ENCODE measurements at places on chromosomes 3 and 15. TPM values are rescaled to one million over a fixed set of nuclear protein-coding genes. Genes with fewer than 3 reads are reported as not detected.

Gene ERICH6
- total RNA-seq, result not detected

Gene TSPAN3
- total RNA-seq, result 126 TPM

Gene ELP6
- total RNA-seq, result 23.0 TPM

Gene CPB1
- not detected for total RNA-seq

Gene METTL6
- total RNA-seq, result 10.8 TPM

Gene CTXN2
- total RNA-seq, result not detected

Gene ST8SIA2
- total RNA-seq, result not detected

Gene RHOV
- total RNA-seq, result not detected

Gene PRTG
- 1.4 TPM for total RNA-seq

Gene CLRN1
- not detected for total RNA-seq

Gene MESP2
- 0.34 TPM for total RNA-seq

Gene CIDEC
- total RNA-seq, result 0.40 TPM

Gene SENP8
- total RNA-seq, result 5.3 TPM

Gene TLR9
- 0.20 TPM for total RNA-seq

- DNase-seq, result no peak
These were observed 127.6 kb upstream of the MME start for GRCh38 chr3:154952553-154952952.

GRCh38 chr3:107769882-107770281 is 247.1 kb downstream of the BBX start:
- DNase-seq, result no peak

- peak; percentile 63 for DNase-seq
These were observed 911 bp downstream of the CCRL2 start for GRCh38 chr3:46407970-46408369.

GRCh38 chr3:20055020-20055775 is 15.0 kb downstream of the KAT2B start:
- DNase-seq, result no peak

DNA sequence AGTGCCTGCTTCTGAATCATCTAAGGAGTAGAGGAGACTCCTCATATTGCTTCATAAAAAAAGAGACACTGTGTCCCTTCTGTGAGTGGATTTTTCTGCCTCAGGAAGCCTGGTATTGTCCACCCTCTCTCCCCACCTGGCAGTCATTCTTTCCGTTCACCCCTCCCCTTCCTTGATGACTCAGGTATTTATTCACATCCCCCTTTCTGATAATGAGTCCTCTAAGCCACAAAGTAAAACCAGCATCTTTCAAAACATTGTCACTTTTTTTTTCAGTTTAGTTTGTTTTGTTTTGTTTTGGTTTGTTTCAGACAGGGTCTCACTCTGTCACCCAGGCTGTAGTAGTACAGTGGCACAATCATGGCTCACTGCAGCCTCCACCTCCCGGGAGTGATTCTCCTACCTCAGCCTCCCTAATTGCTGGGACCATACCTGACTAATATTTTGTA is 65.2 kb upstream of the UBE2E1 start:
- DNase-seq, result peak; percentile 26

DNA sequence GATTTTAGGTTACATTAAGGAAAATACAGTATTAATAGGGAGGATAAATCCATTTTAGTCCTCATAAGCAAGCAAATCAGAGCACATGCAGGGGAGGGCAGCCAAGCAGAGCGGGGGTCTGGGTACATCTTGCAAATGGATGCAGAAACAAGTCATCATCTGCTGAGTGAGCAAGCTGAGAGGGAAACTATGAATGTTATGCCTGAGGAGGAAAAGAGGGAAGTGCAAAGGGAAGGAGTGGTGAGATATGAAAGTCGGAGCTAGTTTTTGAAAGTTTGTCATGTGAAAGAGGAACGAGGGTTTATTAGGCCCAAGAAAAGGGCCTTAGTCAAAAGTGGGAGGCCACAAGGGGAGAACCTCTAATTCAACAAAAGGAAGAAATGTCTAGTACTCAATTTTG is 15.4 kb downstream of the PTX3 start:
- no peak for DNase-seq

DNA sequence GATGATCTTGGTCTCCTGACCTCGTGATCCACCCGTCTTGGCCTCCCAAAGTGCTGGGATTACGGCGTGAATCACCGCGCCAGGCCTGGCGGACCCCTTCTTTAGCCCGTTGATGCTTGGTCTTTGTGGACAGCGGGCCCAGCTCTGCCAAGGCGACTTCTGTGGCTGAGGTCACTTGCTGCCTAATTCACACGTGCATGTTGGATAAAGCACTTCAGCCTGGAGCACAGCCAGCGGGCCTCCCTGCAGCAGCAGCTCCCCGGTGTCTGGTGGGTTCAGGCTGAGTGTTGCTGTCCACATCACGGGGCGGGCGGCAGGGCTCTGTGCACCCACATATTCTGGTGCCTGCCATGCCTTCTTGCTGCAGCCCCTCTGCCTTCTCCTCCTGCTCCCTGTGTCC is 88.4 kb downstream of the DGKG start:
- DNase-seq, result peak; percentile 75

DNA sequence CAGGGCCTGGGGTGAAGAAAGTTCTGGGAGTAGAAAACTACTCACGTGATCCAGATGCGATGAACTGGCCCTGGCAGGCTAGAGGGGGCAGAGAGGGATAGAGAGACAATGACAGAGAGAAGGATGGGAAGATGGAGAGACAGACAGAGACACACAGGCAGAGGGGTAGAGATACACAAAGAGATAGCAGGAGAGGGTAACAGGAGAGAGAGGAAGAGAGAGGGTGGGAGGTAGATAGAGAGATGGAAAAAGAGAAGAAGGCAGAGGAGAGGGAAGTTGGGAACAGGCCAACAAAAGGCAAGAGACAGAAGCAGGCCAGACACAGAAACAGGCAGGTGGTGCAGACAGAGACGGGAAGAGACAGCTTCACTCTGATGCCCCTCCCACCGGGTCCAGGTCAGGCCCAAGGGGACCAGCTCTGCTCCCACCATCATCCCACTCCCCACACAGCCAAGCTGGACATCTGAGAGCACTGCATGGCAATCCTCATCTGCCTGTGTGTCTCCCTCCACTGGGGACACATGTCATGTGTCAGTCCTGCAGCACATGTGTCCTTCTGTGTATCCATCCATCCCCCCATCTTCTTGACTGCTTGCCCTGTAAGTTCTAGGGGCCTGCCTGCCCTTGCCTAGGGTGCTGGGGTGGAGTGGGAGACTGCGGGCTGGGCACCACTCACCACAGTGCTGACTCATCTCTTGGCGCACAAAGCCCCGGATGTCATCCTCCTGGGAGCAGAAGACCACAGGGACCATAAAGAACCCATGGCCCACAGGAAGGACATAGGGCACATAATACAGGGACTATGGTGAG is 2.2 kb upstream of the UCN2 start:
- no peak for DNase-seq

GRCh38 chr3:50338965-50339364 is 1.7 kb downstream of the RASSF1 start:
- DNase-seq, result no peak

GRCh38 chr3:188949996-188950395 is 221.8 kb upstream of the TPRG1 start:
- no peak for DNase-seq

GRCh38 chr3:107858876-107859275 is 232.0 kb downstream of the CD47 start:
- DNase-seq, result no peak

DNA sequence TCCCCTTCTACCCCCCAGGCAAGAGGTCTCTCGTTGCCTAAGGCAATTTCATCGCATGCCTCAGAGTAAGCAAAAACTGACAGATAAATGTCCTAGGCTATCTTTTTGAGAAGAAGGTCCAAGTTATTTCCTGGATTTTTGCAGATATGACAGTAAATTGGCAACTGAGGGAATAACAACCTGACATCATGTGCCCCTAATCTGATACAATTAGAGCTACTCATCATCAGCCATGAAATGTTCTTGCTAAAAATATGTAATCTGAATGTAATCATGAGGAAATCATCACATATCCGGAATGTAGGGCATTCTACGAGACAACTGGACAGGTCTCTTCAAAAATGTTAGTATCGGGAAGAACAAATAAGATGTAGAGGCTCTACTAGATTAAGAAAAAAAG is 44.1 kb downstream of the TNIK start:
- DNase-seq, result no peak

GRCh38 chr15:77032647-77033416 is 37.9 kb downstream of the PSTPIP1 start:
- peak; percentile 38 for DNase-seq

DNA sequence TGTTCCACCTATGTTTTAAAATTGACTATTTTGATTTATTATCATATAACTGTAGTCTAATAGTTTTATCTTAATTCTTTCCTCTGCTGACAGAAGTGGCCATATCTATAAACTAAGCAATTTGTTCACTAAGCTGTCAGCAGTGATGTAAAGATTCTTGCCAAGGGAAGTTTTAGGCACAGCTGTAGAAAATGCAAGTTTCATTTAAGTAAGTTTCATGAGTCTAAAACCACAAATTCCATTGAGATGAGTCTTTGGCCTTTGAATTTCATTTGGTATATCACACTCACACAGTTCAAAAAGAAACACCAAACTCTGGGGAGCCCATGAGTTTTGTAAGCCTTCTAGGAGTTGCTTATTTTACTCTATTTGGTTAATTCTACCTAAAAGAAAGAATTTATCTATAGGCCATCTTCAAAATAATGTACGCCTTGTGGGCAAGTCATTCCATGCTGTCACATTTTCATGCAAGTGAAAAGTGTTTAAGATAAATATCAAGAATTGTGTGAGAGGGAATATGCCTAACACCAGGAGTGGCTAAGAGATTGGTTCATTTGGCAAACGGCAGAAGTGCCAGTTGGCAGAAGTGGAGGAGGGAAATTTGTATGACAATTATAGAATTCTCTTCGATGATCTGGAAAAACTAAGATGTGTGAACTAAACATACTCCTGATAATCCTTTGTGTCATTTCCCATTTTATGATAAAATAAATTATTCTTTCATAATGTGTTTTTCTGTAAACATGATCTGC is 292.9 kb downstream of the ZIC4 start:
- DNase-seq, result no peak

DNA sequence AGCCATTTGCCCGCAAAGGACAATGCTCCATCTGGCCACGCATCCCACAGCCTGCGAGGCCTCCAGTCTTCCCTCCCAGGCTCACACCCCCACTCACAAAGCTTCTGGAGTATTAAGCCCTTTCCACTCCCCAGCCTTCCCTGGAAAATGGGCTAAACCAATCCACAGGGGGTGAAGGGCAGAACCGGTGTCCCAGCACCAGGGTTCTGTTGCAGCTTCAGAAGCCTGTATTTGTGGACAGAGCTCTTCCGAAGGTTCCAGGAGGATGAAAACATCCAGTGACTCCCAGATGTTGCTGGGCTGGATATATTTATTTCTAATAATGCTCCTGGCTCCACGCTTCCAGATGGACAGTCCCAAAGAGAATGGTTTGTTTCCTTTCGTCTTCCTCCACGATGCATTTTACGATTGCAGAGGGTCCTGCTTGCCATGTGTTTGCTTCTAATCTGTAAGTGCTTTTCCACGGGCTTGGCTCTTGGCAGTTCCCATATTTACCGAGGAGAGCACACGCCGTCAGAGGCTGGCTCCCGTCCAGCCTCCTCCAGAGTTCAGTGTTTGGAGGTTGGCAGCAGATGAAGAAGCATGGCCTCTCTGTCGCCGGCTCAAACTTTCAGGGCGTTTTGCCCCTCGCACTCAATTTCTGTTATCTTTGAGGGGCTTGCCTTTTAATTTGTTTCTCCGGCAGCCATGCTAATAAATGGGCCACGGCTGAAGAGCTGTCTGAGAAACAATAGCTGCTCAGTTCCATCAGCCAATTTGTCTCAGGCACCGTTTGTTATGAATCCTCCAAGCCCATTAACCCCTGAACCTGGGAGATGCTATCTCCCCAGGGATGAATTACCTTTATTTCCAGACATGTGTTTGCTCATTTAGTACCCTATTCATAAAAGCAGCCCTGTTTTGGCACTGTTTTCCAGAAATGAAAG is 367.9 kb upstream of the PROK2 start:
- peak; percentile 93 for DNase-seq

- no peak for DNase-seq
These were observed 65.9 kb upstream of the C3orf80 start for GRCh38 chr3:160159341-160159740.

DNA sequence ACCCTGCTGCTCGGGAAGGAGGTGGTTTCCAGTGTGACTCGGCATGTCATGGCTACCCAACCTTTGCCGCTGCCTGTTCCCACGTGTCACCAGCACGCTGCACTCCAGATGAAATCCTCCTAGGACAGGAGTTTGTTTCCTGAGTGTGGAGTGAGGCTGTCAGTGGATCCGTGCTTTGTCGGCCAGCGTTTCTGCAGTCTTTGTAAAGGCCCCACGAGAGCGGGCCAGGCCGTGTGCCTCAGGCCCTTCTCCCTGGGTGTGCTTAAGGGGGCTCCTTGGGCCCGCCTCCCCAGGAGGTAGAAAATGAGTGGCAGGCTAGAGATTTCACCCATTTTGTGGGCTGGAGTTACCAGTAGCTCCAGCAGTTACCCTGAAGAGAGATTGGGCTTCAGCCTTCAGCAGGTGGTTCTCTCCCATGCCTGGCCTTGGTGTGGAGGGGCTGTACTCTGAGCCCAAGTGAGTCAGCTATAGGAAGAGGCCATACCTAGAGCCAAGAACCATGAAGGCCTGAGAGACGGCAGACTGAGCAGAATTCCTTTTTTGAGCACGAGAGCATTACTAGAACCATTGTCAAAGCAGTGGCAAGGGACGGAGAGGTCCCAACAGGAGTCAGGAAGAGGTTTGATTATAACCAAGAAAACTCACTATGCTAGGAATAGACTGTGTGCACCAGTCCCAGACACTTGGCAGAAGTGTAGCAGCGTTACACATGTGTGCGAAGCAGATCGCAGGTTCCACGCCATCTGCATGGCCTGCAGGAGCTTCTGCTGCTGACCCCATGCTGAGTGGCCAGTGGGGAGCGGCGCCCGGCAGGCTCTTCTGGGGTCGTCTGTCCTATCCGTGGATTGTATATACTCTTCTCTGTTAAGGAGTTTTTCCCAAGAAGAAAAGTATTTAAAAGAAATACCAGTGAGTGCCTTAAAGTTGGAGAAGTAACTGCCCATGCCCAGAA is 14.5 kb downstream of the MAP6D1 start:
- no peak for DNase-seq

GRCh38 chr3:160618363-160618762 is 53.0 kb upstream of the KPNA4 start:
- DNase-seq, result no peak

- no peak for DNase-seq
These were observed 101.9 kb downstream of the GRM7 start for GRCh38 chr3:6962801-6963200.

- no peak for DNase-seq
These were observed 1312.6 kb downstream of the ROBO1 start for GRCh38 chr3:78455166-78455565.

- peak; percentile 65 for DNase-seq
These were observed 92.3 kb downstream of the MAGI1 start for GRCh38 chr3:65946438-65946837.

- no peak for DNase-seq
These were observed 5.2 kb downstream of the CDV3 start for GRCh38 chr3:133578548-133579191.

- peak; percentile 60 for DNase-seq
These were observed 43.8 kb downstream of the DCP1A start for GRCh38 chr3:53303549-53303948.

GRCh38 chr3:170155604-170156003 is 25.9 kb downstream of the PHC3 start:
- no peak for DNase-seq

GRCh38 chr3:85790445-85791030 is 831.7 kb downstream of the CADM2 start:
- peak; percentile 7 for DNase-seq

GRCh38 chr15:100769975-100770340 is 109.7 kb upstream of the ALDH1A3 start:
- DNase-seq, result no peak
